Mesothelial cell of epicardium (in vitro differentiated cells): ENCODE measurements at places on chromosomes 7 and 10. TPM values are rescaled to one million over a fixed set of nuclear protein-coding genes. Genes with fewer than 3 reads are reported as not detected.

DOCK4 gene
- 27.7 to 29.4 TPM (median 28.9 TPM) in 3 replicates for total RNA-seq

C10orf105 gene
- 0.11 to 0.25 TPM (median 0.18 TPM) in 3 replicates for total RNA-seq

NPC1L1 gene
- total RNA-seq, result 0.07 to 0.20 TPM in 2 of 3 replicates, not detected in the other

AASS gene
- 32.7 to 35.5 TPM (median 34.2 TPM) in 3 replicates for total RNA-seq

HABP2 gene
- total RNA-seq, result 0.13 TPM in 1 of 3 replicates, not detected in the others
